ENCODE measurements at places on chromosomes 5 and 9. TPM values are rescaled to one million over a fixed set of nuclear protein-coding genes. Genes with fewer than 3 reads are reported as not detected.

TMEM215 gene
- not detected for total RNA-seq

PKD2L2 gene
- total RNA-seq: not detected

IFNA13 gene
- not detected for total RNA-seq

PCDH12 gene
- total RNA-seq: 0.82 TPM

ECM2 gene
- total RNA-seq: not detected

SPEF2 gene
- 5.9 TPM for total RNA-seq

PFN3 gene
- total RNA-seq: not detected

CD180 gene
- total RNA-seq: 0.17 TPM

- no peak for DNase-seq
Observed at GRCh38 chr5:17001428-17001827, 65.3 kb upstream of the MYO10 start.

DNA sequence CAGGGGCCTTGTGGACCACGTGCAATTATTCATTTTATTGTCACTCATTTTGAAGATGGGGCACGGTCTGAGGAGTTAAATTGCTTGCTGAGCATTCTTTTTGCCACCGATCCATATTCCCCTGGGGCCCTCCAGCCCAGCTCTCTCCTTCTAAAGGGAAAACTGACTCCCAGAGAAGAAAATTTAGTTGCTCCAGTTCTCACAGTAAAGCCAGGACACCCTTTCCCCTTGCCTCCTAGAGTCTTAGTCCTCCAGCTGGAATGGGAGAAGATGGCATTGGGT is 1.0 kb upstream of the PANK3 start:
- DNase-seq: peak; percentile 7

DNA sequence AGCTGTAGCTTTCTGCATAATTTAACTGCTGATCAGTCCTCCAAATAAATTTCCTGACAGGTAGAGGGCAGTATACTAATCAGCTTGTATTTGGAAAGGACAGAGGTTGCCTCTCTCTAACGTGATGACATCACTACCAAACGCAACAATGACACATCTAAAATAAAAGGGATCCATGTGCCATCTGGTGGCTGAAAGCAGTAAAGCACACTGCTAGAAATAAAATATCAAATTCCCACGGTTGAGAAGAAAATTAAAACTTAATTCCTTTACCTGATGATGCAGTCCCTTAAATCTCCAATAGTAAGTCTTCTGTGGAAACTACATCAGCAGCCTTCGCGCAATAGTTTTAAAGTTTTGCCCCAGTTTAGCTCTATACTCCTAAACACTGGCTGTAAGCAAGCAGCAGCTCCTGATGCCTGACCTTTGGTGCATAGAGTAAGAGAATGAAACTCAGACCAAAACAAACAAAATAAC is 54.5 kb downstream of the DIAPH1 start:
- peak; percentile 85 for DNase-seq

DNA sequence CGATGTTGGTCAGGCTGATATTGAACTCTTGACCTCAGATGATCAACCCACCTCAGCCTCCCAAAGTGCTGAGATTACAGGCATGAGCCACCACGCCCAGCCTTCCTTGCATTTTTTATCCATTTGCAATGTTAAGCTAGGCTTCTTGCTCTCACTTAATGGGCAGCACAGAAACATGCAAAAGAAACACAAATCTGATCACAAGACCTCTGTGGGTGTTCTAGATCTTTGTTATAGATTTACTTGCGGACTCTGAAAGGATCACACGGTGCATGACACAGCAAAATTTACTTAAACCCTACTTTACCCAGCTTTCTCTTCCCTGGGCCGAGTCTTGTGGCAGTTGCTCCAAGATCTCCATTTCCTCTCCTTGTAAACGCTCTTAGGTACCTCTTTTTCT is 71.3 kb downstream of the PSAT1 start:
- no peak for DNase-seq

GRCh38 chr9:112914524-112914923 is 23.8 kb upstream of the SLC46A2 start:
- no peak for DNase-seq

DNA sequence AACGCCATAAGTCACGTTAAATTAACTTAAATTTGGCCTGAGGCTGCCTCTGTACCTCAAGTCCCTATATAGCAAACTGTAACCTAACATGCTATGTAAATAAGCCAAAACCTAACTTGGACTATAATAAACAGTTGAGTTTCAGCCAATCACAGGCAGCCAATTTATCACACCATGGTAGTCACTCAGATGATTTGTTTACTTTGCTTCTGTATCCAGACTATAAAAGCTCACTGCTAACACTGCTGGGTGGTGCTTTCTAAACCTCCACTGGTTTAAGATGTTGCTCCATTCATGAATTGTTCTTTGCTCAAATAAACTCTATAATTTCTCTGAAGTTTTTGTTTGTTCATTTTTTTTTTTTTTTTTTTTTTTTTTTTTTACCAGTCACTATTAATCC is 62.8 kb downstream of the TRPM3 start:
- DNase-seq: no peak

DNA sequence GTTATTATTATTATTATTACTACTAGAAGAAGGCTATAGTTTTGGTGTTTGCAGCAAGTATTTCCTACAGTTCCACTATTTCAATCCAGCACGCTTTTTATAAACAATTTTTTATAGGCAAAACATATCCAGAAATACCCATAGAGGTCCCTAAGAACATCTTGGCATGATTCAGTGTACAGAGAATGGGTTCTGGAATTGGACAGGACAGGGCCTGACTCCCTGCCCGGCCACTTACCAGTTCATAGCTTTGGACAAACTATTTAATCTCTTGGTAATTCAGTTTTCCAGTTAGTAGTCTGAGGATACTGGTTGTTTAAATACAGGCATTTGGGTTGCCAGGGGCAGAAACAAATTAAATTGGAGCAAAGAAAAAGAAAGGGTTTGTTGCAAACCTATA is 91.2 kb downstream of the PGM5 start:
- DNase-seq: no peak

- DNase-seq: peak; percentile 81
Observed at GRCh38 chr5:132495667-132496190, 5.2 kb upstream of the IRF1 start.

- no peak for DNase-seq
Observed at GRCh38 chr5:72067682-72068470, 39.4 kb upstream of the MAP1B start.

Measured in activated CD4-positive, alpha-beta T cell treated with anti-CD3 and anti-CD28 coated beads, Interleukin-2, amount 10 ng/mL, durations not matched to agents 7 days and 5 days (primary cell).